Stimulated activated CD4-positive, alpha-beta T cell treated with anti-CD3 and anti-CD28 coated beads, Interleukin-12 subunit alpha, Interleukin-12 subunit beta, amount 100 ng/mL, for 48 hours (primary cell): ENCODE measurements at places on chromosomes 5 and 9.

DNA sequence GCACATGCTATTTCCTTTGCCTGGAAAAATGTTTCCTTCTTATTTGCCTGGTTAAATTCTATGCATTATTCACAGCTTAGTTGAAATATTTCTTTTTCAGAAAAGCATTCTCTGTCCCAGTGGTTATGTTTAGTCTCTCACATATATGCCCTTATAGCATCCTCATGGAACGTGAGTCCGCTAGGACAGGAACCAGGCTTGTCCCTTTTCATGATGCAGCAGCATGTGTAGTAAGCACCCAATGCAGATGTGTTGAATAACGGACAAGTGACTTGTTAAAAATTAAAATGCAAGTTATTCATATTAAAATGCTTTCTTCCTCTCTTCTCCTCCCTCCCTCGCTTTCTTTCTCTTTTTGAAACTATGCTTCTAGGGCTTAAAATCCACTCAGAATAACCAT, 349.3 kb downstream of the GLIS3 start:
- DNase-seq, result no peak

DNA sequence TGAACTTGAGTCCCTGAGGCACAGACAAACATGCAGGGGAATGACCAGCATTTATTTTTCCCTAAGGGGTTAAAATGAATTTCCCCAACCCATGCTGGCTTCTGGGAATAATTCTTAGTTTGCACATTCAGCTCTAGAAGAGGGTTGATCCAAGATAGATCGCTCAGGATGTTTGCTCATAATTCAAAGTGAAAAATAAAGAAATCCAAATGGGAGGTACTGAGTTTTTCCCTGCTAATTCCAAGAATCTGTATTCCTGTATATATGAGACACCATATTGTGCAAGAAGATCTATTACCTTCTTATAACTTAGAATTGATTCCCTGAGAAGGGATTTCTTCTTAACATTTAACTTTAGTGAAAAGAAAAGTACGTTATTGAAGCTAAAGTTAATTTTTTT, 96.2 kb downstream of the VCAN start:
- DNase-seq, result no peak

- DNase-seq, result no peak
Measured at GRCh38 chr9:113221800-113222481, 597 bp downstream of the SLC31A1 start.

DNA sequence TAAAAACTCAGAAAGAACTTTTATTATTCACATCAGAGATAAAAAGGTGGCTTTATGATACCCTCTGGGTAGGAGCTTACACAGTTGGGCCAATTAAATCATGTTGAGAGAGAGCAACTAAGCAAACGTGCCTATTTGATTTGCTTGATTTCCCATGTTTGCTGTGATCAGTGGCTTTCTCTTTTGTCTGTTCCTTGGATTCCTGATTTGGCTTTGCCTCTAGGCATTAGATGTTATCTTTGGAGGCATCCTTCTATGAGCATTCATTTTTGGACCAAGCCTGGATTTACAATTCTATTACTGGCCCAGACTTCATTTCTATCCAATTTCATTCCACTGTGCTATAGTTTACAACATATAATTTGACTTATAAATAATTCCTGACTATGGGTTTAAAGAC, 35.9 kb downstream of the VCAN start:
- no peak for DNase-seq
